ENCODE measurements at places on chromosomes 12 and 14.

DNA sequence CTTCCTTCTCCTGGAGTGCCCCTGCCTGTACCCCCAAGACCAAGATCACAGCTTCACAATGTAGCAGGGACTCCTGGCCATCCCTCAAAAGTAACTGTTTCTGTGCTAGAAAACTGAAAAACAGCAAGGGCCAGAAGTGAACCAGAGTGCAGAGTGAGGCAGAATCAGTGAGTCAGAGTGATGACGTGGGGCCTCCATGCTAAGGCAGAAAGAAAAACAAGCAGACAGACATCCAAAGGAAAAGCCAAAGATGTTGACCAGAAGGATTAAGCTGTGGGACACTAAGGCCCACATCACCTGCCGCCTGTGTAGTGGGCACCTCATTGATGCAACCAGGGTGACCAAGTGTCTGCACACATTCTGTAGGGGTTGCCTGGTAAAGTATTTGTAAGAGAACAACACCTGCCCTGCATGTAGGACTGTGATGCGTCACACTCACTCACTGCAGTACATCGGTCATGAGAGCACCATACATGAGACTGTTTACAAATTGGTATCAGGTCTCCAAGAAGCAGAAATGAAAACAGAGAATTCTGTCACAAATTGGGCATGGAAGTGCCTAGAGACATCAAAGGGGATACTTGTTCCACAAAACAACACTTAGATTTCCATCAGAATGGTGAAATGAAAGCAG is 51.2 kb downstream of the ARMH4 start:
- no peak for DNase-seq

- DNase-seq, result peak; percentile 91
Observed at GRCh38 chr12:32896432-32897280, at the start of gene PKP2. PKP2 (minus strand) TSS chr12:32896777; CDS start chr12:32896731, 46 bp downstream.

GRCh38 chr12:66240096-66240820 is 51.2 kb downstream of the IRAK3 start:
- DNase-seq, result no peak

DNA sequence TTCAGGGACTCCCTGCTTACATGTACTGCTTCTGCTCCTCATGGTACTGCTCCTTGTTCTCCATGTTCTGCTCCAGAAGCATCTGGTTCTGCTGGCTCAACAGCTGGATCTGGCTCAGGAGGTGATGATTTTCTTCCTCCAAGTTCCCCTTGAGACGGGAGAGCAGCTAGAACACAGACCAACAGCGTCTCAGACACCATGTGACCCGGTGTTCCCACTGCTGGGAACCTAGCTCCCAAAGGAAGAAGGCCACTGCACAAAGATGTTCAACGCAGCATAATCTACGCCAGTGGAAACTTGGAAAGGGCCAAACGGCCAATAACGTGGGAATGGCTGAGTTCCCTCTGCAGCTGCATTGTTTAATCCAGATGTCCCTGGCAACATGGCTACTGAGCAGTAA is 49.6 kb upstream of the GPR68 start:
- DNase-seq, result no peak

DNA sequence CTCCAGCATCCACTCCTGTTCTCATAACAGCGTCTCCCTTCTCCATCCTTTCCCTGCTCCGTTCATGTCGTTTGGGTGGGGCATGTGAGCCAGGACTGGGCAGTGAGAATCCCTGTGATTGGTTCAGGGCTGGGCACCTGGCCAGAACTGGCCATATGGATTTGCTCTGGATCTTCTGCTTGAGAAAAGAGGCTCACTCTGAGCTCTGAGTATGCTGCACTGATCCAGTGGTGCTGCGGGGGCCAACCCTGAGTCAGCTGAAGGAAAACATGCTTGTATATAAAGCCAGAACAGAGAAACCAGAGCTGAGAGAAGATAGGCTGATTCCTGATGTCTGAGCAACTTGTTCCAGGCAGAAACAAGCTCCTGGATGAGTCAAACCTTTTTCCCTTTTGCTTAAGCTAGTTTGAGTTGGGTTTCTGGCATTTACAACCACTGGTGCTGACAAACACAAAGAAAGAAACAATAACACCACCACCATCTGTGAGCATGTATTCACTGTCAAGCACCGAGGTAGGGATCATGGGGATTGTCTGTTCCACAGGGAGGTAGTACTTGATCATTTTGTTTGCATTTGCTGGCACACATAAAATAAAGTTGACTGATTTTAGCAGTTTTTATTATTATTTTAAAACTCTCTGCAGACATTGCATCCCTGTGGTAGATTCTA is 14.0 kb upstream of the HPD start:
- DNase-seq, result no peak

DNA sequence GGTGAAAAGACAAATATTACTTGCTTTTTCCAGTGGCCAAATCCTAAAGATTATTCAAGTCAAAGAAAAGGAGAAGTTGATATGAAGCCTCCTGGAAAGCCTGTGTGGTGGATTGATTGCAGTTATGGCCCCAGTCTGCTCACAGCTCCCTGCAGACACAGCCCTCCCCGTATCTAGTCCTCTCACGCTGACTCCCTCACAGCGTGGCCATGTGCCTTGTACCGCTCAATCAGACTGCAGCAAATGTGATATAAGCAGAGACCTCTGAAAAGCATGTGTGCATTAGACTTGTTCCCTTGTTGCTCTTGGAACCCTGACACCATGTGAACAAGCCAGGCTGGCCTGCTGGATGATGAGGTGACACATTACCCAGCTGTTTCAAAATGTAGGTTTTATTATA is 398.0 kb upstream of the GARIN6 start:
- DNase-seq, result no peak

GRCh38 chr14:39050389-39050788 is 52.6 kb downstream of the SEC23A start:
- DNase-seq, result no peak

- no peak for DNase-seq
Observed at GRCh38 chr12:81300454-81300853, 222.6 kb downstream of the ACSS3 start.

All from NCI-H1436 (cell line).